Tongue (tissue), 3 donors: ENCODE measurements at places on chromosomes 6 and 20. TPM values are rescaled to one million over a fixed set of nuclear protein-coding genes. Genes with fewer than 3 reads are reported as not detected.

Gene CASS4
- 2.8 TPM for total RNA-seq

Gene ALDH8A1
- not detected for total RNA-seq

Gene ULBP3
- total RNA-seq: 1.8 TPM

Gene ISM1
- total RNA-seq: 7.6 TPM

DNA sequence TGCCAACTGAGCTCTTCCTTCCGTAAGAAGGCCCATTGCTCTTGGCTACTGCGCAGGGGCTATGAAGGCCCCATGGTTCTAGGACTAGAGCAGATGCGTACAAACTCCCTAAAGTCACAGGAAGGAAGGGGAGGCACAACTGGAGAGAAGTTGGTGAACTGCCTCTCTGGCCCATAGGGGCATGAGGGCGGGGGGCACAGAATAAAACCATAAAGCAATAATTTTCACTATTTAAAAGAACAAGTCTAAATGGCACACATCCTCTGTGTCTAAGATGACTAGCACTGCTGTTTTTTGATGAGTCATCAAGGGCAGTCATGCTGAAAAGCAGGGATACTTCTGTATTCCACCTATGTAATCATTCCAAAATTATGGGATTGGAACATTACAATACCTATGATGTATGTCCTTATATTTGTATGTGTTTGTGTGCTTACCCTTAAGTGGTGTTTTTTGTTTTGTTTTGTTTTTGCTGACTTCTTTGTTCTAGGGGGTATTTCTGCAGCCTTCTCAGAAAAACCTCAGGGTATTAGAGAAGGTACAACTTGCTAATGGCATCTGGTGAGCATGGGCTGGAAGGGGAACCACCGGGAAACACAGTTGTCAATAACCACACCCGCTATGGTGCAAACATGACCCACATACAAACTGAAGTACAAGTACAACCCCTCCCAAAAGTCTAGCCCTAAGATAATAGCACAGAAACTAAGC lies 36.9 kb downstream of the B4GALT5 start:
- no peak for DNase-seq

- DNase-seq: no peak
These were observed 97.4 kb upstream of the NEDD9 start for GRCh38 chr6:11329726-11330412.
